Activated CD4-positive, CD25-positive, alpha-beta regulatory T cell treated with anti-CD3 and anti-CD28 coated beads, Interleukin-2, amount 50 U/mL, for 72 hours (primary cell): ENCODE measurements at places on chromosomes 13 and 19.

DNA sequence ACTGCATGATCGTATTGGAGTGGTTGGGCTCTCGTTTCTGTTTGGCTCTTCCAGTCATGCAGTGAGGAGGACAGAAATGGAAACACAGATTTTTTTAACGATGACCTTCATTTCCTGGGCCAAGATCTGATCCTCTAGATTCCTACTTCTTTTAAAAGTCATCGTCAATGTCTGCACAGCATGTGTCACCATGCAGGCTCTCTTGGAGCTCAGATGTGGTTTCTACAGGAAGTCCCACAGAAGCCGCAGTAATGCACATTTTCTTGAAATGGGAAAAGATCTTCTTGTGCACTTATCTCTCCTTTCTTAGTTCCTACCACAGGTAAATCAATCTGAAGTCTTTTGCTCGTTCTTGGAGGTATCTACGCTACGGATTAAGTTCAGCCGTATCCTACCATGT, 626.9 kb downstream of the EFNB2 start:
- no peak for DNase-seq

GRCh38 chr19:58394821-58395219, 636 bp upstream of the RNF225 start:
- DNase-seq: no peak

DNA sequence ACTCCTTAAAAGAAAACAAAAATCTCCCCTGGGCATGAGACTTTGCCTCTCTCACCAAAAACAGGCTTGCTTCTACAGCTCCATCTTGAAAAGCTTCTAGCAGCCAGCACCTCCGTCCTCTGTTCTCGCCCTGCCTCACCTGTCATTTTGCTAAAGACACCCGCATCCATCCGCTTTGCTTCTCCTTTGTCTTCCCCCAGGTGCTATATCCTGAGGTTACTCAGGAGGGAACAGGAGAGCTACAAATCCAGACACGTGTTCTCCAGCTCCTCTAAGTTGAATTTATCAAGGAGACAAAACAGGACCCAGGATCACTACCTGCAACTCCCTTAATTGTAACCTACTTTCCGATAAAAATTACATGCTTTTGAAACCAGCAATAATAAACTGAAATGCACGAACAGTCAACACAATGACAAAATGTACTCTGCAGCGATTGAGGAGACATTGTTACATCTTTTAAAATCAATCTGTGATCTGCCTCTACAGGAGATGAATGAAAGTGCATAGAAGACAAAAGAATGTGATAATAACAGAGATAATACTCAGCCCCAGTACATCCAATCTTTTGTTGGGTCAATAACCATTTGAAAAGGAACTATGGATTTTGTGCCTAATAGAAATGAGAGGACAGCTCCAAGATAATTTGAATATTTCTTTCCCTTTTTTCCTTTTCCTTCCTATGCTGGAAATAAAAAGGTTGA, 221.2 kb downstream of the DCLK1 start:
- no peak for DNase-seq

GRCh38 chr13:105940882-105941281, 594.6 kb downstream of the EFNB2 start:
- DNase-seq: no peak

- no peak for DNase-seq
Measured at GRCh38 chr13:40801255-40802217, 12.1 kb downstream of the SLC25A15 start.

GRCh38 chr13:27476943-27477703, 26.8 kb upstream of the MTIF3 start:
- DNase-seq: no peak

- DNase-seq: no peak
Measured at GRCh38 chr13:63446329-63446728, 2030.7 kb upstream of the PCDH20 start.
